T-cell (primary cell): ENCODE measurements at places on chromosomes 7 and 10.
A peak's percentile ranks its signal among the peaks of the same experiment; 100 is the strongest.

DNA sequence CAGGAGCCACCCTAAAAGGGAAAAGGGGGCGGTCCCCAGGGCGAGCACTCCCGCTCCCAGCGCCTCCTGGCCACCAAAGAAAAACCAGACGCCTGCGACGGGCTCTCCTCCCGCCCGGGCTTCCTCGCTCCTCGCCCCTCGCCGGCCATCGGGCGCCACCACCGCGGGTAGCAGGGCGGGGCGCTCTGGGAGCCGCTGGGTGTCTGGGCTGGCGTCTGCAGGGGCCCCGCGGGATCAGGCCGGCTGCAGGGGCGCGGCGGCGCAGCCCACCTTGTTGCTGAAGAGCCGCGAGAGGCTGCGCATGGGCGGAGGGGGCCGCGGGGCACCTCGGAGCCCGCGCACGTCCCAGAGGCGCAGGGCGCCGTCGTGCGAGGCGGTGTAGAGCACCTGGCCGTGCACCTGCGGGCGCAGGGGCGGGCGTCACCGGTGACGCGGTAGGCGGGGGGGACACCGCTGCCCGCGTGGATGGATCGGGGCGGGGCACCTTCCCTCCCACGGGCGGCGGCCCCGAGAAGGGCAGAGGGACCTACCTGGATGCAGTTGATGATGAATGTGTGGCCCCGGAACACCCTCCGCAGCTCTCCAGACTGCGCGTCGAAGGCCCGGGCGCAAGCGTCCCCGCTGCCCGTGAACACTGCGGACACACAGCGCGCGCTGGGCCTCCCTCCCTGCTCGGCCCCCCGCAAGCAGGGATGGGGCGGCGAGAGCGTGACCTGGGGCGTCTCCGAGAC, 28.3 kb downstream of the WDR86 start:
- DNase-seq: peak; percentile 58

DNA sequence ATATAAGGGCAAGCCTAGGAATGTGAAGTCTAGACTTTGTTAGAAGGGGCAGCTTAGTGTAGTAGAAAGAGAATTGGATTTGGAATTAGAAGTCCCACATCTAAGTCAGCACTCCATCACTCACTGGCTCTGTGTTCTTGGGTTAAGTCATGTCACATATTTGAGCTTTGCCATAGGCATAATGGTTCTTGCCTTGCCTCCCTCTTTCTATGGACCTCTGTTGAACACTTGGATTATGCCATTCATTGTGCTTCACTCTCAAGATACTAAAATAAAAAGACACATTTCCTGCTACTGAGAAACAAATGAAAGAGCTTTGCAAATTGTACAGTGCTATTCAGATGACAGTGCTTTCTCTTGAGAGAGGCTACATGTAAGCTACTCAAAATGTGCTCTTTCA, 35.9 kb downstream of the SEC23IP start:
- DNase-seq: no peak

GRCh38 chr7:142566271-142566670, 183.0 kb upstream of the PRSS1 start:
- no peak for DNase-seq

- no peak for DNase-seq
These were observed 250.8 kb downstream of the KCNMA1 start for GRCh38 chr10:77386838-77387237.

- DNase-seq: no peak
These were observed 557.0 kb upstream of the IGFBP3 start for GRCh38 chr7:46478046-46478445.

- DNase-seq: no peak
These were observed 31.1 kb downstream of the DAGLB start for GRCh38 chr7:6416516-6417145.

GRCh38 chr7:28440055-28440601, 27.8 kb downstream of the CREB5 start:
- DNase-seq: no peak
